ENCODE measurements at places on chromosomes 6 and 20.
A peak's percentile ranks its signal among the peaks of the same experiment; 100 is the strongest.

DNA sequence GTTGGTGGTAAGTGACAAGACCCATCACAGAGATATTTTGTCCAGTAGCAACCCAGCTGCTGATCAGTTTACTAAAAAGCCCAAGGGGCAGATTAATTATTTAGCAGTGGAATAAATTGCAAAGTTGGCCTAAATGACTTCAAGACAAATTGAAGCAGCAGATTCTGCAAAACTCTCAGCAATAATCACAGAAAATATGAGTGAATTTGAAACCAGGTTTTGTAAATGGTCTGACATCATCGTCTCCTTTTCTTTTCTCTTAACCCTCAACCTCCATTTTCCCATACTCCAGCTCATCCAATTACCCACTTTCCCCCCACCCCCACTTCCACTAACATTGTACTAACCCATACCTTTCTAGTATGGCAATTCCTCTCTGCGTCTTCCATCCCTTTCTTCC is 11.3 kb upstream of the PTPRK start:
- no peak for DNase-seq

GRCh38 chr20:8390037-8390433 is 258.0 kb downstream of the PLCB1 start:
- no peak for DNase-seq

DNA sequence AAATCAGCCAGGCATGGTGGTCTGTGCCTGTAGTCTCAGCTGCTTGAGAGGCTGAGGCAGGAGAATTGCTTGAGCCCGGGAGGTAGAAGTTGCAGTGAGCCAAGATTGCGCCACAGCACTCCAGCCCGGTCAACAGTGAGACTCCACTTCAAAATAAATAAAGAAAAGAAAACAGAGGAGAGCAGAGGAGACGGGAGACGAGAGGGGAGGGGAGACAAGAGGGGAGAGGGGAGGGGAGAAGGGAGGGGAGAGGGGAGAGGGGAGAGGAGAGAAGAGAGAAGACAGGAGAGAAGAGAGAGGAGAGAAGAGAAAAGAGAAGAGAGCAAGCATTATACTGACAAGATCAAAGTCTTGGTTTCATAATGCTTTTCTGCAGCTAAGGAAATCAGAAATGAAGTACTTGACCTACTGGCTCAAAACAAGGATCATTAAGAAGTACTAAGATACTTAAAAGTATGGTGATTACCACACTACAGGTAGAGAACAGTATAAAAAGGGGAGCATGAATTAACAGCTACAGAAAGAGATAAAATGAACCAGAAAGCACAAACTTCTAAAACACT is 30.5 kb downstream of the FAM8A1 start:
- DNase-seq = no peak

DNA sequence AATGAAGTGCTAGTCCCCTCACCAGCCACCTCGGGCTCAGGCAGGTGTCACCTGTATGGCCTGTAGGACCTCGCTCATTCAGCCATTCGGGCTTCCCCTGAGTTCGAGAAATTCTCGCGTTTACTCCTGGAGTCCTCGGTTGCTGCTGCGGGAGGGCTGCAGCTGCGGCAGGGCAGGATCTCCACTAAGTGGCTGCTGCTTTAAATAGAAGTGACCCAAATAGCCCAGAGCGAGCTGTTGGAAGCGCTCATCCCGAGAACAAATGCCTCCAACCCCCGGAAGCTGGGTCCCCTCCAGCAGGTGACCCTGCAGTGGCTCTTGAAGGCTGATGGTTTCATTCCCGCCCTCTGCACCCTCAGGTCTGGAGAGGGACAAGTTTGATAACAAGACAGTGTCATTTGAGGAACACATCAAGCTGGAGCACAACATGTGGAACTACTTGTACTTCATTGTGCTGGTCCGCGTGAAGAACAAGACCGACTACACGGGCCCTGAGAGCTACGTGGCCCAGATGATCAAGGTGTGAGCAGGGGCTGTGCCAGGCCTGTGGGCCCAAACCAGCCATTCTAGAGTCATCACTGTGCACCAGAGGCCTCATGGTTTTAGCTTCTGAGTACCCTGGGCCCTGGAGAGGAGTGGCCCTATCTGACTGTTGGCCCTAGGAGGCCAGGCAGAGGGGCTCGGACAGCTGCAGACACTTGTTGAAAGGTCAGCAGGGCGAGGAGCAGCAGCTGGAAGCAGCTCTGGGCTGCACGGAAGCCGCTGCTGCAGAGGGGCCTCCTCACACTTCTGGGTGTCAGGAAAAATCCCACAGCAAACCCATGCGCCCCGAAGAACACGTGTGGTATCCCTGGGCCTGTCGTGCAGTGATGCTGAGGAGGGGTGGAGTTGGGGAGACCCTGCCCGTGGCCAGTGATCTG is 18.1 kb downstream of the UQCC2 start:
- DNase-seq = no peak

DNA sequence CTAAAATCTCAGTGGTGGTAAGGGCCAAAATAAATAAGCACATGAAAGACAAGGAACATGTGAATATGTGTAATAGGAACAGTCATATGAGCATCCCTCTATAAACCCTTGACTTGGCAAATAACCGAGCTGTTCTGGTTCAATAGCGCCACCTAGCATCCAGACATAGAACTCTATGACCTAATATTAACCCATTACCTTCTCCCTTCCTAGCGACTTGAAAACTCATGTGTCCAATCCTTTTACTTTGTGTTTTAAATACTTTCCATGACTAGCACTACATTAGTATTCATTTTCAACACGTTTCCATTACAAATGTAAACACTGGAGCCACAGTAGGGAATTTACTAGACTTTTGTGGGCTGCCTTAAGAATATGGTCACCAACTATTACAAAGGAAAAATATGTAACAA is 279.7 kb downstream of the UST start:
- peak; percentile 27 for DNase-seq

- DNase-seq = no peak
Observed at GRCh38 chr20:31679357-31680285, 41.9 kb downstream of the COX4I2 start.

GRCh38 chr6:137342607-137343190 is 123.5 kb upstream of the IFNGR1 start:
- DNase-seq = no peak

GRCh38 chr20:36228770-36229169 is 7.5 kb upstream of the AAR2 start:
- DNase-seq = no peak

GRCh38 chr20:49712996-49713752 is 504 bp downstream of the B4GALT5 start:
- DNase-seq = peak; percentile 49

DNA sequence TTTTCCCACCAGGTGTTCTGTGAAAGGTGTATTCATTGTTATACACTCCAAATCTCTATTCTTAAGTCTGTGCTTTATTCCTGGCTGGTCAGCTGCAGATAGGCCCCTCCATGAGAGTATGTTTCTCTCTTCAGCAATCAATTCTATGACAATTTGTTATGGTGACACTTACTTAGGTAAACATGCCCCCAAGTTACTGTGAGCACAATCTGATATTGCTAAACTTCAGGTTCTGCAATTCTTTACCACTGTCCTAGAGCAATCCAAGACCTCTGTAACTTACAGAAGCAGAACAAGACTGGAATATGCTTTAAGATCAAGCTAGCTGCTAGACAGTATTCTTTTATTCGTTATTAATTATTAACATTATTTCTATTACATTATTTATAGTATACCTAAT is 391.9 kb downstream of the FRK start:
- no peak for DNase-seq

- DNase-seq = no peak
Observed at GRCh38 chr20:40245829-40246228, 443.2 kb downstream of the MAFB start.

DNA sequence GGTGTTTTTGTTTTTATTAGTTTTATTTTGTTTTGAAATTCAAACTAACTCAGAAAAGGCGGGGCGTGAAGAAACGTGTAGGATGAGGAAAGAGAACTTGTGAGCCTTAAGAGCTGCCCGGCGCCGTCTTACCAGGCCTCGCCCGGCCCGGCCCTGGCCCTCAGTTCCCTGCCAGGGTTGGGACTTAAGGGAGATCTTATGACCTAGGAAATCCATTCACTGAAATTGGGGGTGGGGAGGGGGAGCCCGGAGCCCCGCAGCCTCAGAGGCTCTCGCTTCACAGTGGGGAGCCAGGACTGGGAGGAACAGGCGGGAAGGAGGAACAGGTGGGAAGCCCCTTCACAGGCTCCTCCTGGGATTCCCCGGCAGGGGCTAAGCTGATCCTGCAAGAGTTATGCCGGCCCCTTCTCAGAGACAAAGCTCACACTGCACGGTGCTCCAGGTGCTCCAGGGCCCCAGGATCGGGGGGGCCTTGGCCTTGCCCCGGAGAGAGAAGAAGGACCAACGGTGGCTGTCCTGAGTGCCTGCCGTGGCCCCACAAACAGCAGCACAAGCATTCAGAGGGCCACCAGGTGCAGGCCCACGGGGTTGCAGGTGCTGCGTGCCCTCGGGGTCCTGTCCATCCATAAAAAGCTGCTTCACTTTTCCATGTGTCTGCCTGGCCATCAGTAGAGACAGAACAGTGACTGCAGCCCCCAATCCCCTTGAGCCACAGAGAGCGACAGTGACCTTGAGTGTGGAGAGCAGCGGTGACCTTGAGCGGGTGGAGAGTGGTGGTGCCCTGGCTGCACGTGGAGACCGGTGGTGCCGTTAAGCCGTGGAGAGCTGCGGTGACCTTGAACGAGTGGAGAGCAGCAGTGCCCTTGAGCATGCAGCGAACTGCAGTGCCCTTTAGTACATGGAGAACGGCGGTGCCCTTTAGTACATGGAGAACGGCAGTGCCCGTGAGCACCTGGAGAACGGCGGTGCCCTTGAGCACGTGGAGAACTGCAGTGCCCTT is 152.7 kb downstream of the DLL1 start:
- no peak for DNase-seq

DNA sequence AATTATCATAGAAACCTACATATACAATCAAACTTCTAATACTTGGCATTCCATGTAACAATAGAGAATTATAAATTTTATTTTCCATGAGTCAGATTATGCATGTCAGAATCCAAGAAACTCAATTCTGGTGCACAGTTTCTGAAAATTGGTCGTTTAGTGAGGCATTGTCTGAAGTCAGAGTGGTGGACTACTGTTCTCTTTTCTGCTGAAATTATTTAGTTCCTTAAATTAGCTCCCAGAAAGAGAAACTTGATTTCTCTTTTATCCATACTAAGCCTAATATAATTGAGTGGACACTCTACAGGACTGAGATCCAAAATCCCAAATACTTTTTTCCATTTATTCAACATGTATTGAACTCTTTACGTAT is 265.5 kb downstream of the ALDH8A1 start:
- DNase-seq = no peak

- DNase-seq = no peak
Observed at GRCh38 chr6:33166811-33167210, 25.5 kb downstream of the COL11A2 start.

GRCh38 chr20:14723614-14724013 is 386.2 kb upstream of the FLRT3 start:
- DNase-seq = no peak

- DNase-seq = no peak
Observed at GRCh38 chr6:21173031-21173430, 420.5 kb upstream of the SOX4 start.

GRCh38 chr6:80441131-80441530 is 334.7 kb downstream of the BCKDHB start:
- DNase-seq = no peak

DNA sequence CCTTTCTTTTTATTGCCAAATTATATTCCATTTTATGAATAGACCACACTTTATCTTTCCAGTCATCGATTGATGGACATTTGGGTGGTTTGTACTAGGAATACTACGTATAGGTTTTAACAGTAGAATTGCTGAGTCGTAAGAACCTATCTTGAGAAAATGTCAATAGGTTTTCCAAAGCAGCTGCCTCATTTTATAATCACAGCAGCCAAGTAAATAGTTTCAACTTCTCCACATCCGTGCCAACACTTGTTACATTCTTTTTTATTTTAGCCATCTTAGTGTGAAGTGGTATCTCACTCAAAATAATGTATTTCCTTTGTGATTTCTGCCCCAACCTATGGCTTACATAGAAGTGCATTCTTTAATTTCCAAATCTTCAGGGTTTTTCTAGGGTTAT is 479.2 kb downstream of the CDH26 start:
- no peak for DNase-seq

DNA sequence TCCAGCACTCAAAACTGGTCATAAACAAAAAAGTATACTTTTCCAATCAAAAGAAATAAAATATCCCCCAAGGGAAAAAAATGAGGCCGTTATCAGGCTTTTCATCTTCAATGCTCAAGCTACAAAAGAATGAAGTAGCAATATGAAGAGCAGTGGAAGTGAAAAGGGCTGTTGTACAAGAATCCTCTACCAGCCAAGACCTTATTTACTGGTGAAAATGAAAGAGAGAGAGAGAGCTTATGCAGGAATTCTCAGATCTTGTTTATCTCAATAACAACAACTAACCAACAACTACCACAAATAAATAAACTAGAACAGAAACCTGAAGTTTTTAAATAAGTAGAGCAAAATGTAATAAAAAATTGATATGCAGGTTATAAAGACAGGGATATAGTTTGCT is 400.6 kb downstream of the HDGFL1 start:
- DNase-seq = no peak

- DNase-seq = no peak
Observed at GRCh38 chr6:43768983-43769525, 957 bp upstream of the VEGFA start.

- DNase-seq = no peak
Observed at GRCh38 chr6:208364-208763, 83.9 kb upstream of the DUSP22 start.

- no peak for DNase-seq
Observed at GRCh38 chr6:44060612-44061374, 66.5 kb downstream of the MRPL14 start.

DNA sequence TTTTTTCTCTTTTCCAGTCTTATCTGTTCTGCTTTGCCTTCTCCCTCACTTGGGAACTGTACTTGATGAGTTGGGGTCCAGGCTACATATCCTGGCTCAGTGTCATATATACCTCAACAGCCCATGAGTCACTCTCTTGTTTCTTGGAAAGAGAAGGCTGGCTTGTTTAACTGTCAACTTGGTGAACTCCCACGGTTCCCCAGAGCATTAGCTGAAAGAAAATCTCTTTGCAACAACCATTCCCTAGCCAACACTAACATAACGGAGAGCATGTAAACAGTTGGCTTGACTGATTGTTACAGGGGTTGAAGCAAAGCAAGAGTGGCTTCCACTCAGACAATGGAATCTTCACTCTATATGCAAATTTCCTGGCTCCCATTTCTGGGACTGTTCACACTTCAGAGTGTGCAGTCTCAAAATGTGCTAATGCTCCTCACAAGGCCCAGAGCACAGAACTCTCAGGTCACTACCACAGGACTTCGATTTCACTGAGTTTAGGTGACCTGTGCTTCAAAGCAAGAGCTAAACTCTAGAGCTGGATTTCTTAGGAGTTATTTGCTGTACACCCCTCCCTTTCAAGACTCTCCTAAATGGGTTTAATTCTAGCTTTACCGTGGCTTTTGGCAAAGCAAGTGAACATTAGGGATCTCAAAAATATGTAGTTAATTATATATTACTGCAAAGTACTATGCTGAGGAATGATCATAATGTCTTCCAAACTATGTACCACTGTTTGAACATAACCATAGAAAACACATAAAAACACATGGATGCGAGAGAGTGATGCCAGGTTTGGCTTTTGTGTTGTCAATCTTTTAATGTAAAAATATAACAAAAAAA is 609.8 kb downstream of the RFPL4B start:
- DNase-seq = no peak

GRCh38 chr6:137039010-137039409 is 5.8 kb downstream of the IL20RA start:
- DNase-seq = no peak
